ENCODE measurements at places on chromosomes 1 and 21.

- DNase-seq, result peak; percentile 82
- no peaks in the 10 kb centered on the region for H3K27me3 ChIP-seq
- peak overlapping the region; percentile 81 for H3K4me3 ChIP-seq
- H3K36me3 ChIP-seq, result peaks cover 6% of the 10 kb centered on the region
Observed at GRCh38 chr21:44300262-44300959, 558 bp downstream of the PFKL start.

GRCh38 chr1:241990040-241990439, 8.9 kb downstream of the MAP1LC3C start:
- H3K4me3 ChIP-seq, result no peak overlapping the region
- no peaks in the 10 kb centered on the region for H3K36me3 ChIP-seq
- H3K4me1 ChIP-seq, result no peaks in the 10 kb centered on the region
- peaks cover 5% of the 10 kb centered on the region for H3K27me3 ChIP-seq

DNA sequence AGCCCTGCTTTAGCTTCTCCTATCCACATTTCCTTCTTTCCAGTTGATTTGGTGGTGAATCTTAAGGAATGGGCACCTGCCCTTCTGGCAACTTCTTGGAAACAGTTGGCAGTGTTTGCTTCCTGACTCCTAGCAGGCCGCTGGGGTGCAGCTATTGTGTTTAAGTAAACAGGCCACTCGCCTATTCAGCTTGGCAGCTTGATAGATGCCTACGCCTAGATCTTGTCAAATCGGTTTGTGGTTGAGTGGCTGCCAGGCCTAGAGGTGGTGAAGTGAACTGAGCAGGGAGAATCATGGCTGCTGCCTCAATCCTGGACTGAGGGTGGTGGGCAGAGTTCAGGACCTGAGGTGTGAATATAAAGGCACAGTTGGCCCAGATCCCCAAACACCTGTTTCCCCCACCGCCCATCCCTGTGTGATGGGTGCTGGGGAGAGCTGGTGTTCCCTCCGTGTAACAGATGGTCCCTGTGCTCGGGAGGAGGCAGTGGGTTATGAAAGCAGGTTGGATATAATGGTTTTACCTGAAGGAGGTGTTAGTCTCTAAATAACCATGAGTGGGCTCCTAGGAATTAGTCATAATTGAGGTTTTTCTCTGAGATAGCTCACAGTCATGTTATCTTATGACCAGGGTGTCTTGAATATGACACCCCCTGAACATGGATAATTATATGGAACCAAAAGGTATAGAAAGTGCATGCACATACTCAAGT, 940 bp upstream of the PLA2G2C start:
- peak overlapping the region; percentile 72 for H3K4me3 ChIP-seq
- H3K4me1 ChIP-seq, result peaks cover 58% of the 10 kb centered on the region
- peak; percentile 32 for DNase-seq
- H3K27me3 ChIP-seq, result peaks cover 61% of the 10 kb centered on the region
- no peak overlapping the region for H3K27ac ChIP-seq

GRCh38 chr1:175829845-175830244, 86.5 kb upstream of the TNR start:
- no peak overlapping the region for H3K27ac ChIP-seq
- DNase-seq, result no peak
- no peaks in the 10 kb centered on the region for H3K36me3 ChIP-seq
- no peaks in the 10 kb centered on the region for H3K4me1 ChIP-seq
- H3K27me3 ChIP-seq, result peaks cover 4% of the 10 kb centered on the region

GRCh38 chr1:87450136-87450535, 121.5 kb downstream of the LMO4 start:
- no peak for DNase-seq
- H3K27me3 ChIP-seq, result no peaks in the 10 kb centered on the region
- no peak overlapping the region for H3K4me3 ChIP-seq
- H3K36me3 ChIP-seq, result no peaks in the 10 kb centered on the region
- no peaks in the 10 kb centered on the region for H3K4me1 ChIP-seq

DNA sequence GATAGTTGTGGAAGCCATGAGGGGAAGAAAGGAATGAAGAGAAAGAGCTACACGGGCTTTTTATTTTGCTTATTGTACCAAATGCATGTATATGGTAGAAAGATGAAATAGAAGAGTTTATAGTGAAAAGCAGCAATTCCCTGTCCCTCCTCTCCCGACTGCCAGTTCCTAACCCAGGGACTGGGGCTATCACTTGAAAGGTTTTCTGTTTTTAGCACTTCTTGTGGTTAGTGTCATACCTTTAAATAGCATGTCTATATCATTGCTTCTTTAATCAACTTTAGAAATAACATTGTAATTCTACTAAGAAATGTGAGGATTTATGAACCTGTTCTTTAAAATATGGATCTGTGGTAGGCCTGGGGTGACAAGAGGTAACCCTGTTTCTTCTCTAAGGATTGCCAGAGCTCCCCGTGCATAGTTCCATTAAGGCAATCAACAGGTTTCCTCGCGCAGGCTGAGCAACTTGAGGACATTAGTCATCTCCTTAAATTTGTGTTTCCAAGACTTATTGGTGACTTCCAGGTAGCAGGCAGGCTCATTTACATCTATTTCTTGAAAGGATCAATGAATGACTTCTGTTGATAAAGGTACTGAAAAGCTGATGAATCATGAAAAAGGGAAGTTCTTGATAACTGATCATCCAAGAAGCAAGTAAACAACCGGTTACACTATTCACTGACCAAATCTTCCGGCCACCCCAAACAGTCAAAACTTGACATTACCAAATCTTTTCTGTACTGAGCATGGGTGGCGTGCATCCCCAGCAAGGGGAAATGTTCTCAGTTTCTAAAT, 37.8 kb upstream of the S1PR1 start:
- peak; percentile 34 for DNase-seq
- no peak overlapping the region for H3K4me3 ChIP-seq
- H3K27me3 ChIP-seq, result no peaks in the 10 kb centered on the region
- H3K4me1 ChIP-seq, result peaks cover 19% of the 10 kb centered on the region
- H3K27ac ChIP-seq, result peak overlapping the region; percentile 84

DNA sequence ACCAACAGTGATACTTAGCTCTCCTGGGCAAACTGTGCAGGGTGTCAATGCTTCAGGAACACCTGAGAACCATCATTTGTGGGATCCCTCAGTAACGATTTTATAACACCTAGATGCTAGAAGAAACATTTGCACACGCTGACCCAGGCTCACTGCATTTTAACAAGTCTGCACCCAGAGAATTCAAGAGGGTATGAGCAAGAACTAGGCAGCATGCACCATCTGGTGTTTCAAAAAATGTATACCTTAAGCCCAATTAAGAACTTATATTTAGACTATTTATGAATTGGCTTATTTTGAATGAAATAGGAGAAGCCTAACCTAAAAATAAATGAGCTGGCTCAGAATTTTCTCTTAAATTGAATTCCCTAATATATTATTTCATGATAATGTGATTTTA, 400.5 kb downstream of the GPATCH2 start:
- no peaks in the 10 kb centered on the region for H3K36me3 ChIP-seq
- no peaks in the 10 kb centered on the region for H3K4me1 ChIP-seq
- no peak overlapping the region for H3K27ac ChIP-seq
- no peaks in the 10 kb centered on the region for H3K27me3 ChIP-seq

GRCh38 chr1:56216218-56216617, 363.1 kb downstream of the PLPP3 start:
- no peaks in the 10 kb centered on the region for H3K4me1 ChIP-seq
- no peak overlapping the region for H3K27ac ChIP-seq
- H3K36me3 ChIP-seq, result no peaks in the 10 kb centered on the region
- H3K4me3 ChIP-seq, result no peak overlapping the region

- no peak for DNase-seq
- peaks cover 37% of the 10 kb centered on the region for H3K4me1 ChIP-seq
- no peak overlapping the region for H3K4me3 ChIP-seq
- H3K36me3 ChIP-seq, result peaks cover 51% of the 10 kb centered on the region
Observed at GRCh38 chr1:44747878-44748277, 8.2 kb downstream of the KIF2C start.

- peaks cover 49% of the 10 kb centered on the region for H3K4me1 ChIP-seq
- DNase-seq, result peak; percentile 20
- peaks cover 6% of the 10 kb centered on the region for H3K36me3 ChIP-seq
- H3K27ac ChIP-seq, result peak overlapping the region; percentile 56
- no peak overlapping the region for H3K4me3 ChIP-seq
Observed at GRCh38 chr1:109617291-109617801, 2.1 kb downstream of the GNAT2 start.

GRCh38 chr1:180243517-180244221, 13.6 kb downstream of the LHX4 start:
- no peak overlapping the region for H3K4me3 ChIP-seq
- H3K27ac ChIP-seq, result no peak overlapping the region

- no peaks in the 10 kb centered on the region for H3K4me1 ChIP-seq
- no peaks in the 10 kb centered on the region for H3K36me3 ChIP-seq
- no peak for DNase-seq
- no peak overlapping the region for H3K4me3 ChIP-seq
Observed at GRCh38 chr1:75087278-75087677, 46.9 kb upstream of the LHX8 start.

Data from activated naive CD4-positive, alpha-beta T cell treated with anti-CD3 and anti-CD28 coated beads, Interleukin-2, amount 10 ng/mL, durations not matched to agents 7 days and 5 days (primary cell).